Natural killer cell (primary cell): ENCODE measurements at places on chromosomes 12 and 14.

DNA sequence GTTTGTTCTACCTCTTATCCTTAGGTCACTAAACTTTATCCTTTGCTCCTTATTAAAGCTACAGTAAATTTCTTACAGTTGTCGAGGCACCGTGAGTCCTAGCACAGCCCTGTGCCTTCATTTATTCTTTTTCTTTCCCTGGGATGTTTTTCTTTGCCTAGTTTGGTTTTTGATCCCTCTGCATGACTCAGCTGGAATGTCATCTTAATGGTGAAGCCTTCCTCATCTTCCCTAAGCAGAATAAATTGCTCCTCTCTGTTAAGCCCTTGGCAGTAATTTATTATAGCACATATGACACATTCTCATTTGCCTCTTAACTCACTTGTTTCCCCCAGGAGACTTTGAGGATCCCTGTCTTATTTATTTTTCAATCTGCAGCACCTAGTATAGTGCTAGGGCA, 16.6 kb downstream of the ACTR10 start:
- DNase-seq, result no peak

DNA sequence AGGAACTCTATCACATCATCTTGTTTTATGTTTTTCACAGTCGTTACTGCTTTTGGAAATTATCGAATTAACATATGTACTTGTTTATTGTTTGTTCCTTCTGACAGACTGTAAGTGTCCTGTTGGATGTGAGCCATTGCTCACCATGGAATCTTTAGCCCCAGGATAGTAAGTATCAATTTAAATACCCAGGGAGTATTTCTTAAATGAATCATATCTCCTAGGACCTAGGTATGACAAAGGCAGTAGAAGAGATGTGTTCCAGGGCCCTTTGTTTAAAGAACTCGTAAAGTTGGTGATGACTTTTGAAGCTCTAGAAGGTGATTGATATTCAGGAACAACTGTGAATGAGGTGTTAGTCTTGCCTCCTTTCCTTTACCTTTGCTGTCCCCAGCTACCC, 30.3 kb upstream of the STRAP start:
- DNase-seq, result no peak

DNA sequence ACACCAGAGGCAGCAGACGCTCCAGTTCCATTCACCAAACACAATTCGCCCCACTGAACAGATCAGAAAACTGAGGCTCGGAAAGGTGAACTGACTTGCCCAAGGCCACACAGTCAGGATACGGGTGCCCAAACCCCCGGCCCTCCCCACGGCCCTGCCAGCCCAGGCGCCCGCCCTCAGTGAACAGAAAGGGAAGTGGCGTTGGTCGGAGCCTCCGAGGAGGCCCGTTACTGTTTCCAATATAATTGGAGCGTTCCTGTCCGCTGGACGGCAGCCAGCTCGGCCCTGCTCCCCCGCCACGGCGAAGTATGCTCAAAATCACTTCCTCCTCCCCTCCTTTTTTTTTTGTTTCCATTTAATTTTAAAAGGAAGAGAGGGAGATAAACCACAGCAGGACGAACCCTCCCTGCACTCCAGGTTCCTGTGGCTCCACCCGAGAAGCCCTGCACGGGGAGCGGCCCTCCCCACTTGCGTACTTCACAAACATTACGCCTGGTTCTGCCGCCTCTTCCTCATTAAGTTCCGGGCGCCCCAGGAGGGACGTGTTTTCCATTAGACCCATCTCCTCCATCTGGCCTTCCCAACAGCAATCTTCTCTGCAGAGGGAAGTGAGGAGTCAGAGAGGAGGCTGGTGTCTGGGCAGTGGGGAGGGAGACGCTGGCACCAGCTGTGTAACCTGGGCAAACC, 61.1 kb downstream of the NCOR2 start:
- DNase-seq, result no peak

- DNase-seq, result no peak
Measured at GRCh38 chr12:112535637-112536366, 117.1 kb downstream of the PTPN11 start.

GRCh38 chr14:54314365-54315104, 82.3 kb upstream of the CDKN3 start:
- DNase-seq, result no peak

- DNase-seq, result no peak
Measured at GRCh38 chr14:55192054-55192621, 753 bp upstream of the DLGAP5 start.

DNA sequence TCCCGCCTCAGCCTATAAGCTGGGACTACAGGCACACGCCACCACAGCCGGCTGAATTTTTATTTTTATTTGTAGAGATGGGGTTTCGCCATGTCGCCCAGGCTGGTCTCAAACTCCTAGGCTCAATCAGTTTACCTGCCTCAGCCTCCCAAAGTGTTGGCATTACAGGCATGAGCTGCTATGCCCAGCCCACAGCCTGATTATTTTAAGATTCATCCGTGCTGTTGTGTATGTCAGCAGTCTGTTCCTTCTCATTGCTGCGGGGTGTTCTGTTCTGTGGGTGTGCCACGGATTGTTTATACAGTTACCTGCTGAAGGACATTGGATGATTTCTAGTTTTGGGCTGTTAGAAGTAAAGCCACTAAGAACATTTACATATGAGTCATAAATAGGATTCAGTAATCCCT, 9.6 kb upstream of the EP400 start:
- no peak for DNase-seq
